ENCODE measurements at places on chromosomes 2 and 18.

DNA sequence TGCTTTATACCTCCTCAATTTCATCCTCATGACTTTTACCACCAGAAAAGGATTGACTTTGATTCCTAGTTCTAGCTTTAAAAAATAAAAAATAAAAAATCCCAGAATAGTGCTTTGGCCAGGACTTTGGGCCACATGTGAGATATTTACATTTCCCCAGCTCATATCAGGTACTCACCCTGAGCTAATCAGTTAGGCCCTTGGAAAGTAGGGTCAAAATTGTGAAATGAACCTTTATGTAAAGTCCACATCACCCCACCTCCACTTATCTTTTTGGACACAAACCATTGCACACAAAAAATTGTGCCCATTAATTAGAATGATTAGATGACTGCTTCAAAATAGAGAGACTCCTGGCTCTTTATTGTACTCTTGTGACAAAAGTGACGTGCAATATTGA, 17.2 kb downstream of the ME2 start:
- no peak for DNase-seq

DNA sequence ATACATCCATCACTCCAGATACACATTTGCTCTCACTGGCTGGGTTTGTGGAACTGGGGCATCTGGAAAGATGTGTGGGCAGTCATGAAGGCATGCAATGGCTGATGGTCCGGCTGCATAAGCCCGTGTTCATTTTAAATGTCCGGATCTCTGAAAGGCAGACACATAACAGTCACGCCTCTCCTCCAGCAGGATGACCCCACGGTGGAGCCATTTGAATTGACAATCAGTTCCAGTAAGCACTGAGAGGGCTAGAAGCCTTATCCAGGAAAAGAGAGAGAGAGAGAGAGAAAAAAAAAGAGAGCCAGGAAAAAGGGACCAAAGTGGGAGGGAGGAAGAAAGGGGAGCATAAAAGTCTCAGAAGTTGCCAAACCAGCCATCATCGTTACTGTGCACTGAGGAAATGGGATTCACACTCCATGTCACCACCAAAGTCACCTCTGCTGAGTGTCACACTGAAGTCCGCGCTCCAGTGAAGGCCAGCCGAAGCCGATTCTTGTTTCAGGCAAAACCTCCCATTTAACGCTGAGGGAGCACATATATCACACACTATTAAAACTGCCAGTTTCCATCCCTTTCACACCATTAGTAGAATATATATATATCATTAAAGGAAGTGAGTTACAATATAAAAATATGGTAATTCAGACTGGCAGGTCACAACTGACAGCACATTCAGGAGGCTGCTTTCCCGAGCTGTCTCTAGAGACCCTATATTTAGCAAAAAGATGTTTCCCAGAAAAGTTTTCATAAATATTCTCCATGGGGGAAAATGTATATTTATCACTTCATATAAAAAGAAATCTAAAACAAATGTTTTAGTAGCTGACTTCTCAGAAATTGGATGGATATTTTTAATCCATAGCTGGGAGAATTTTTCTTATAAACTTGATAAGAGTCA, 142.0 kb downstream of the ACTR3 start:
- no peak for DNase-seq

DNA sequence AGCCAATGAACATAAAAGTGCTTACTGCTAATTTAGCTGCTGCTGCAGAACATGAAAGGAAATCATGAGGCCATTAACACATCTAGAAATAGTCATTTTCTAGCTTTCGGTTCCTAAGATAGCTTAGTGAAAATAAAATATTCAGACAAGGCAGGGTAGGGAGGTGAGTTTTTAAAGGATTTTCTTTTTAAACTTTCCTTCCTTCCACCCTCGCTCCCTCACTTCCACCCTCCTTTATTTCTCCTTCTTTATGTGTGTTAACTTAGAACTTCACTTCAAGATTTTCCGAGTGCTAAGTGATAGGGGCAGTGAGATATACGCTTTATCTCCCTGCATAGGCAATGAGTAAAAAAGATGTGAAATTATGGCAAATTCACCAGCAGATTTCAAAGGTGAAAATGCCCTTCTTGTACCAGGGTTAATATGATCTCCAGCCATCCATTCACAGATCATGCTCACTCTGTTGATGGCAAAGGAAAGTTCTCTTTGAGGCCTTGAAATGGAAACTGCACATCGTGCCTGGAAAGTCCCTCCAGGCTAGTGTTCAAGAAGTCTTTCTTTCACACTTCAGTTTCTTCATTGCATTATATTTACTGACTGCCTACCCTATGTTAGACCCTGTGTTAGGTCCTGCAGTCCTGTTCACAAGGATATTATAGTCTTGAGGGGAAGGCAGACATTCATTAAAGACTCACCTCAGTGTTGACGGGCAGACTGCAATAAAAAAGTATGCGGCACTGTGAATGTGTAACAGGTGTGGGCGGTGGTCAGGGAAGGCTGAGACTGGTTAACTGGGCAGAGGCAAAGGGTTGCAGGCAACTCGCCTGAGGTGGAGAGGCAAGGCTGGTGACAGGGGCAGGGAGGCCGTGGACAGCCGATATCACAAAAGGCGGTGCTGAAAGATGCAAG, 200.8 kb downstream of the PLCL1 start:
- no peak for DNase-seq

DNA sequence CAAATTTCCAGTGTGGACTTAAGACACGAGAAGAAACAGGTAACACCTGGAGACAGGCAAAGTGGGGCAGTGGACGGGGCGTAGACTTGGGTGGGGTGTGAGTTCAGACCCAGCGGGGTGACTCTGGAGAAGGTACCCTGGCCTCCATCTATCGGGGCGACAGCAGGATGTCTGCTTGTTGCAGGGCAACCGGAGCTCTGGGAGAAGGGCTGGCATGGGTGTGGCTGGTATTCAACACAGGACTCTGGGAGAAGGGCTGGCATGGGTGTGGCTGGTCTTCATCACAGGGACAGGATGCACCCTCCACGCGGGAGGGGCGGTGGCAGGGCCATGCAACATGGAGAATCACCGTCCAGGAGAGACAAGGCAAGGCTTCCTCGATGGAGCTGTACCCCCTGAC, 198.5 kb downstream of the HDAC4 start:
- DNase-seq, result no peak

DNA sequence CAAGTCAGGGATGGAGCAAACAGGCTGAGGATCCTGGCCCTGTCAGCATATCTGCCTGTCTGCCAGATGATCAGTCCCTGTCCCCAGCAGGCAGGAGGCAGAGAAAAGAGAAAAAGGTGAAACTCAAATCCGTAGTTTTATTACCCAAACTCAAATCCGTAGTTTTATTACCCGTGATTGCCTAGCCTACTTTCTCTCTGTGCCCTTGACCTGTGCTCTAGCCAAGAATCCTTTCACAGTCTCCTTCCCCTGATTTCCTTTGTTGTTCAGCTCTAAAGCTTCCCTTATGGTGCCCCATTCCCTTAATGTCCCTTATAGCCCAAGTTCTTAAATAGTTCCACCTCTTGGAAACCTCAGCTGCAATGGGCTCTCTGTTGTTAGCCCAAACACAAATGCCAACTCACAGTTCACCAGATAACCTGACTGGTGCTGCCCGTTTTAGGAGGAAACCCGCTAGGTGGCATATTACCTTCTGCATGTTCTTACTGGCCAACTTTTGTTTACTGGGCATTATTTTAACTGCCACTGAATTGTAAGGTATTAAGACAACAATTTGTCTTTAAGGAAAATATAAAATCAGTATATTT, 125.7 kb upstream of the FZD5 start:
- no peak for DNase-seq

- DNase-seq, result no peak
Measured at GRCh38 chr2:196502386-196502785, 137.1 kb upstream of the CCDC150 start.

DNA sequence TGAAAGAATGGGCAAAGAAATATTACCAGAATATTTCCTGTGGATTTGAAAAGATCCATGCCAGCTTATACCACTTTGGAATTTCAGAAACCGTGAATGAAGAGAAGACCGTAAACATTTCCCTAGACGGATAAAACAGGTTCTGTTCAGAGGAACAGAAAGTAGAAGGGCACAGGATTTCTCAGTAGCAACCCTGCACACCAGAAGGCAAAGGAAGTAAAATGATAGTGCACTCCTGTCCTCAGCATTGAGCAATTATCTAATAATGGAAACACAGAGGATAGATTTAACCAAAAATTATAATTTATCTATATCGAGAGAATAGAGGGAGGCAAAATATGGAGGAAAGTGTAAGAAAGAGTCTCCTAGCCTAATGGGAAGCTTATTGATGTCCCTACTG, 87.0 kb upstream of the ITGA6 start:
- DNase-seq, result no peak

DNA sequence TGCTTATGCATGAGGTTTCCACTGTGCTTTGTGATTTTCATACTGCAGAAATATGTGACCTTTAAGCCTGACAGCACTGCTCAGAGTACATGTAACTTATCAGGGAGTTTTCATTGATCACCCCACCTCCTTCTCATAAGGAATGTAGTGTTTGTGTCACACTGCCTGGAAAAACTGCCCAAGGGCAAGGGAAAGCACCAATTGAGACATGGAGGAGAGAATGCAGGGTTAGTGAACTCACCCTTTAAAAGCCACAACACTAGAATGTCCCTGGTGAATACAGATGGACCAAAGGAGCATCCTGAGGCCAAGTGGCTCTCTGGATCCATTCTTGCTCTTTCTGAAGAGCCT, 147.2 kb upstream of the SPATS2L start:
- no peak for DNase-seq

DNA sequence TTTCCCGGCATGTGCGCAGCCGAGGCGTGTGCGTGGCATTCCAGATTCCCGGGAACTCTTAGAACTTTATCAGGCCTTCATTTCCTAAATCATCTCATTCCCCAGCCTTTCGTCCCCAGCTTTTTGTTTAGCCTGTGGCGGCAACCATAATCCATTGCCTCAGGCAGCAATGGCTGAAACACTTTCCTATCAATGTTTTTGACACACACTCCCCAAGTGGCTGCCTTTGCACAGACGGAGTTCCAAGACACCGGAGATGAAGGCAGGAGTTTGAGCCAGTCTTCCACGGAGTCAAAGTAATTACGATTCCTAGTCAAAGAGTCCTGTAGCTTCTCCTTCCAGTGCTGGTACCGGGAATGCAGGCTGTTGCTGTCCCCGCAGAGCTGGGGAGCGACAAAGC, 64.8 kb downstream of the KCNG2 start:
- no peak for DNase-seq

DNA sequence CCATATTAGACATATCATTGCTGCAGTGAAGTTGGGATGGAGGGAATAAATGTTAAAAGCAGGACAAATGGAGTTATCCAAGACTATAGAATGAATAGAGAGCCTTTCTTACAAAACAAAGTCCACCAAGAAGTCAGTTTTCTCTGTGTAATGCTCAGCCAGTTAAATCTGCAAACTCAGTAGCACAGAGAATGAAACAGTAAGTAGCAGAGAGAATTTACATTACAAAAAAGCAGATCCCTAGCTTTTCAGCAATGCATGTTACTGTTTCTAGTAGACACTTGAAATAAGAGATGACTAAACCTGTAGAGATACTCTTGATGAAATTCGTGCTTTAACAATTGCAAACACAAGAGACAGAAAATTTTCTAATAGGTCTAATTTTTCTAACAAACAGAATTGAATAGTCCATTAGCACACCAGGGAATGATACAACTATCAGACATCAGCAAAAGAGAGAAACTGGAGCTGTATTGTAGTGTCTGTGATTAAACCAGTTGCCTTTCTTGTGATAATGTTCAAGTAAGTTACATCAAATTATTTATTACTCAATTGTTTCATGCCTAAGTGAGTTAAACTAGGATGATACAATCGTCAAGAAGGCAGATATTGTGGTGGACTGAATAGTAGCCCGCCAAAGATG, 322.2 kb upstream of the DDX18 start:
- DNase-seq, result no peak

GRCh38 chr2:39718483-39718882, 52.8 kb downstream of the TMEM178A start:
- no peak for DNase-seq

DNA sequence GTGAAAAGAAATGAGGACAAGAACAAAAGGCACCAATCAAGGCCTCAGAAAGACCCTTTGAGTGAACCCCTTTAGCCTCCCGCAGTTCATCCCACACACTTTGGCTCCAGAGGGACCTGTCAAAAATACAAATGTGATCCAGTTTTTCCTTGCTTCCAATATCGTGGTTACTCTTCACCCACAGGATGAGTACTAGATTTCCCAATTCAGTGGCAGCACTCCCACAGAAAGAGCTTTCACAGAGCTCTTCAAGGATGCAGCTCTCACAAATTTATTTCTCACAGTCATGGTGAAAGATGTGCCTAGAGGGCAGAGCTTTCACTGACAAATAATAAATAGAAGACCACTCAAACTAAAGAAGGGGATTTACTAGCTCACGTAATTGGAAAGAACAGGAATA, 3.0 kb upstream of the GFPT1 start:
- no peak for DNase-seq

DNA sequence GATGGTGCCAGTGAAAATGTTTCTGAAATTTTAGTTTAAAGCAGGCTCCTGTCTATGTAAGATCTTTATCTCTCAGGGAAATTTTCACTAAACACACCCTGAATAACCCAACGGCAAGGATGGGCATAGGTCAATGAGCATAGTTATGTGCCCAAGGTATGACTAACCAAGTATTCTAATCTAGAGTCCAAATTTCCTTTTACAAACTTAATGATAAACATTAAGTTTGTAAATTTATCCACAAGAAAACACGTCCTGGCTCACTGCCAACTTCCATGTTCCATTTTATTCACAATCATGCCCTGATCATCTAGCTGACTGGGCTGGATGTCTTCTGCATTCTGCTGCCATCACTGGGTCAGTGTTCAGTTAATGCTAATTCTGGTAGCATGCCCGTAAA, 151.2 kb downstream of the SRBD1 start:
- DNase-seq, result no peak

GRCh38 chr18:36205166-36205565, 17.9 kb downstream of the MOCOS start:
- DNase-seq, result no peak

- DNase-seq, result peak; percentile 71
Measured at GRCh38 chr2:46719487-46719886, 196.1 kb downstream of the MCFD2 start.

DNA sequence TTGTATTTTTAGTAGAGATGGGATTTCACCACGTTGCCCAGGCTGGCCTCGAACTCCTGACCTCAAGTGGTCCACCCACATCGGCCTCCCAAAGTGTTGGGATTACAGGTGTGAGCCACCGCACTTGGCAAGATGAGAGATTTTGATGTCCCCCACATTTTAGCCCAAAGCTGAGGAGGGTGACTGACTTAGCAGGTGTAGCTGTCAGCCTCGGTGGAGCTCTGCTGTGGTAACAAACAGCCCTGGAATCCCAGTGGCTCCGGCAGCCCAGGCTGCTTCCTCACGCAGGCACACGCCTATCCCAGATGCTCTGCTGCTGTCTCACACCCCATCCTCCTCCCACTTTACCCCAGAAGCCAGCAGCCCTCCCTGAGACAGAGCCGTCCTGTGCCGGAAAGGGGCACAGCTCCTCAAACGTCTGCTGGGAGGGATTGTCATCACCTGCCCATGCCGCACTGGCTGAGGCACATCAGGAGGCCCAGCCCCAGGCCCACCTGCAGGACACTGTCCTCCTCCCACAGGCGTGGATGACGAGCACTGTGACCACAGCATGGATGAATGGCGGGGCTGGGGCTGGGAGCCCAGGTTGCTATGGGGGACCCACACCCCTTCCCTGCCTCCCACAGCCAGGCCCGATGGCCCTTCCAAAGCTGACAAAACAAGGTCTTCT, 10.6 kb upstream of the BOK start:
- DNase-seq, result no peak

Data from kidney capillary endothelial cell (primary cell).